ENCODE measurements at places on chromosomes 5 and 9.

- no peak for DNase-seq
These were observed 168.3 kb upstream of the DMAC1 start for GRCh38 chr9:7967851-7968250.

DNA sequence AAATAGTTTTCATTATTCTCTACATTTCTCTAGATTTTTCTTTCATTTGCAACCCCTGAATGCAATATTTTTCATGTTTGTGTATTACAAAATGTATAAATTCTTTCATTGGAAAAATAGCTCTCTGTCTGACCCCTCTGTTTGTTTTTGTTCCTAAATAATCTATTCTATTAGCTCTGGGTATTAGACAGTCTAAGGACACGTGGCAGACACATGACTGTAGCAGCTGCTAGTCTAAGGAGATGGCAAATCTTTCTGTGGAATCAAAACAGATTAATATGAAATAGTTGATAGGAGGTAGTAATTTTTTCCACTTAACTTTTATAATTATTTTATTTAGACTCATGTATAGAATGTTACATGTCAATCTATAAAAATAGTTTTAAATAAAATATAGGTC lies 21.4 kb upstream of the SPATA9 start:
- DNase-seq, result no peak

DNA sequence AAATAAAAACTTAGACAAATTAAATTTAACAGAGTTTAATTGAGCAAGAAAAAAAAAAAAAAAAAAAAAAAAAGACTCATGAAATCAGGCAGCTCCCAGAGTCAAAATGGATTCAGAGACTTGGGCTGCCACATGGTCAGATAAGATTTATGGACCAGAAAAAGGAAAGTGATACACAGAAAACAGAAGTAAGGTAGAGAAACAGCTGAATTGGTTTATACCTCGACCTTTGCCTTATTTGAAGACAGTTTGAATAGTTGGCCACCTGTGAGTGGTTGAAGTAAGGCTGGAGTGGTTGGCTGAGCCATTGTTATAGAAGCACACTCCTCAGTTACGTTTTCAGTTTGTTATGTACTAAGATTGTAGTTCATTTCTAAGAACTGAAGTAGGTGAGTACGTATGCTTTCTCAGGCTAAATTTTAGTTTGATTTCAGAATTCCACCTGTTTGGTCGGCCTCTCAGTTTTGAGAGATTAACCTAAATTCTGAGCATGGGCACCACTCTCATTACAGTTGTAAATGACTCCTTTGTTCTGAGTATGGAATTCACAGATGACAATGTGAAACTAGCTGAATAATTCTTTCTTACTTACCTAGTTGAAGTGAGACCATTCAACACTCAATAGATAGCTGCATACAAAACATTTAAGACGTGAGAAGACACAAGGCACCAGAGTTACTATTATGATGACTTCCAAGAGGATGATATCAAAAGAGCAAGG lies 149.0 kb downstream of the AOPEP start:
- DNase-seq, result no peak

- no peak for DNase-seq
These were observed 118.7 kb upstream of the CCDC112 start for GRCh38 chr5:115415143-115415491.

- DNase-seq, result no peak
These were observed 8.2 kb upstream of the NIPAL4 start for GRCh38 chr5:157451806-157452205.

DNA sequence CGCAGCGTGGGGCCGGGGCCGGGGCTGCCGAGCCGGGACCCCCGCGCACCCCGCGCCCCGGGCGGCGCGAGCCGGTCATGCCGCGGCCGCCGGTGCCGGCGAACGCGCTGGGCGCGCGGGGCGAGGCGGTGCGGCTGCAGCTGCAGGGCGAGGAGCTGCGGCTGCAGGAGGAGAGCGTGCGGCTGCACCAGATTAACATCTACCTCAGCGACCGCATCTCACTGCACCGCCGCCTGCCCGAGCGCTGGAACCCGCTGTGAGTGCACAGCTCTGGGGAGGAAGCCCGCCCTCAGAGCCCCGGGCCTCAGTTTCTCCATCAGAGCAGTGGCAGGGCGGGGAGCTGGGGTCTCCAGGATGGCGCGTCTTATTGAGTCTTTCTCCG lies 335 bp downstream of the GALNT12 start:
- DNase-seq, result no peak

DNA sequence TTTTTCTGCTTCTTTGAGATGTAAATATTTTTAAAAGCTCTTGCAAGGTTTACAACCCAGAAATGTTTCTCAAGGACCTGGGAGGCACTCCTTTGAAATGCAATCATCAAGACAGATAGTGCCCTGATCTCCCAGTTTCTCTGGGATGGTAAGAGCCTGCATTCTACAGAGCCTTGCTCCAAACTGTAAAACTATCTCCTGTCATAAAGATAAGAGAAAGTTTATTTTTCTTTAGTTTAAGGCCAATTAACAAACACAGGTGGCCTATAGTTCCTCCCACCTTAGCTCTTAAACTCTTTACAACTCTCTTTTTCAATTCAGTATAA lies 1231.1 kb upstream of the NUDT12 start:
- no peak for DNase-seq

GRCh38 chr9:93266521-93267001 lies 82.6 kb downstream of the WNK2 start:
- DNase-seq, result no peak

DNA sequence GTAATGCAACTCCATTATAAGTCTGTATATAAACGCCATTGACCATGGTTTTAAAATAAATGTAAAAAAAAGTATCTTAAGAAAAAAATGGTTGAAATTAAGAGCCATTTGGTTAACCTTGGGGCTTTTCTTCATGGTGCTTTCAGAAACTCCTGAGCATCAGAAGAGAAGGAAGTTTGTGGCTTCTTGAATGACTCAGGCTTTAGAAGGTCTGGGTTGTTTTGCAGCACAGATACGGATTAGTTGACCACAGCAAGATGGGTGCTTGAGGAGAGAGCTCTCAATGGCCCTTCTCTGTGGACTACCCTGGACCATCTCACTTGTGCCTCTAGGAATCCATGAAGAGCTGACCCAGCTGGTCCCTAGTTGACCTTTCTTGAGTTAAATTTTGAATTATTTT lies 189.5 kb downstream of the TMEM38B start:
- no peak for DNase-seq

DNA sequence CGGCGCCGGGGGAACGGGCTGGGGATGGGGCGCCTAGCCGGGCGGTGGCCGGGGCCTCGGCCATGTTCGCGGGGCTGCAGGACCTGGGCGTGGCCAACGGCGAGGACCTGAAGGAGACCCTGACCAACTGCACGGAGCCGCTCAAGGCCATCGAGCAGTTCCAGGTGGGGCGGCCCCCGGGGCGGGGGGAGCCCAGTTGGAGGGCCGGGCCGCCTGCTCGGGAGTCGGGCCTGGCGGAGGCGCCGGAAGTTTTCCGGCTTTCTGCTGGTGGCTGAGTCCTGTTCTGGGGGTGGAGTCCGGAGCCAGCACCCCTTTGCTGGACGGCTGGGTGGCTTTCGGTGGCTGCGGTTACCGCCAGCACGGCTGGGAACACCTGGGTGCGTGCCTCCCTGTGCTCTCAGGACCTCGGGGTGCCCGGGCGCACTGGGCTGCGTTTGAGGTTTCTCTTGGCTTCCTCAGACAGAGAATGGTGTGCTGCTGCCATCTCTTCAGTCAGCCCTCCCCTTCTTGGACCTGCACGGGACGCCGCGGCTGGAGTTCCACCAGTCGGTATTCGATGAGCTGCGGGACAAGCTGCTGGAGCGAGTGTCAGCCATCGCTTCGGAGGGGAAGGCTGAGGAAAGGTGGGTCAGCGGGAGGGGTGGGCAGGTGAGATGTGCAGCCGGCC lies 454 bp downstream of the NELFB start:
- no peak for DNase-seq

DNA sequence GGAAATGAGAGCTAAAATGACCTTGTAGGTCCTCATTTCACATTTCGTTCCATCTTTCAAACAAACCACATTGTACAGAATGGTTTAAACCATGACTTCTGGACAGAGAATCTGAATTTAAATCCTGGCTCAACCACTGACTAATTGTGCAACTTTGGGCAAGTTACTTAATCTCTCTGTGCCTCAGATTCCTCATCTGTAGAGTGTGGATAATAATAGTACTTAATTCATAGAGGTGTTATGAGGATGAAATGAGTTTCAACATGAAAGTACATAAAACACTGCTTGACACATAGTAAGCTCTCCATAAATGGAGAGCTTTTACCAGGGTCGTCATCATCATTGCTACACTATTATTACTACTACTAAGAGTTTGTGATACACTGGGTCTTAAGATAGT lies 46.3 kb upstream of the FOXE1 start:
- no peak for DNase-seq

DNA sequence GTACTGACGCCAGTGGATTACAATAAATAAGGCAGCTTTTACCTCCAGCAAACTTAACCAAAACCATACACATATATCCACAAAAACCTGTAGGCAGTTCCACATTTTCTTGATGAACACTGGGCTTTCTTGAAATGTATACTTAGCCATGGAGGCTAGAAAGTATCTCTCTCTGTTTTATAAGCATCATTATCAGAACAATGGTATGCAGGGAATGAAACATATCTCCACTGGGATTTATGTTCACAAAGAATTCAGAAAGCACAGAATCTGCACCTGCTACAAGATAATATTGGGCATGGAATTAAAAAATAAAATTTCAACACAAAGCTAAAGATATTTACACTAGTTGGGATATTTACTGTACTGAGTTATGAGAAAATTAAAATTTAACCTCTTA lies 126.1 kb upstream of the RASA1 start:
- DNase-seq, result no peak

- DNase-seq, result no peak
These were observed 5.7 kb downstream of the NKD2 start for GRCh38 chr5:1014346-1014745.

DNA sequence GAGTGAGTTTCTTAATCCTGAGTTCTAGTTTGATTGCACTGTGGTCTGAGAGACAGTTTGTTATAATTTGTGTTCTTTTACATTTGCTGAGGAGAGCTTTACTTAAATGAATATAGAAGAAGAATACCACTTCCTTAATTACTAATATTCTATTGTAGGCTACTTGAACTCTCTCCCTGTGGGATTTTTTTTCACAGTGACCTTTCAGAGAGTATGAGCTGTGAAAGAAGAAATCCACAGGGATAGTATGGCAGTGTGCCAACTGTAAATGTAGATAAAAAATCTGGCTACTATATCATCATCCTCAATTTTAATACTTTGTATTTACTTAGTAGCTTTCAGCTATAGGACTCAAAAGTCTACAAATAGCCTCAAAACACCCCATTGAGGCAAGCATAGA lies 67.3 kb downstream of the COMMD10 start:
- no peak for DNase-seq

DNA sequence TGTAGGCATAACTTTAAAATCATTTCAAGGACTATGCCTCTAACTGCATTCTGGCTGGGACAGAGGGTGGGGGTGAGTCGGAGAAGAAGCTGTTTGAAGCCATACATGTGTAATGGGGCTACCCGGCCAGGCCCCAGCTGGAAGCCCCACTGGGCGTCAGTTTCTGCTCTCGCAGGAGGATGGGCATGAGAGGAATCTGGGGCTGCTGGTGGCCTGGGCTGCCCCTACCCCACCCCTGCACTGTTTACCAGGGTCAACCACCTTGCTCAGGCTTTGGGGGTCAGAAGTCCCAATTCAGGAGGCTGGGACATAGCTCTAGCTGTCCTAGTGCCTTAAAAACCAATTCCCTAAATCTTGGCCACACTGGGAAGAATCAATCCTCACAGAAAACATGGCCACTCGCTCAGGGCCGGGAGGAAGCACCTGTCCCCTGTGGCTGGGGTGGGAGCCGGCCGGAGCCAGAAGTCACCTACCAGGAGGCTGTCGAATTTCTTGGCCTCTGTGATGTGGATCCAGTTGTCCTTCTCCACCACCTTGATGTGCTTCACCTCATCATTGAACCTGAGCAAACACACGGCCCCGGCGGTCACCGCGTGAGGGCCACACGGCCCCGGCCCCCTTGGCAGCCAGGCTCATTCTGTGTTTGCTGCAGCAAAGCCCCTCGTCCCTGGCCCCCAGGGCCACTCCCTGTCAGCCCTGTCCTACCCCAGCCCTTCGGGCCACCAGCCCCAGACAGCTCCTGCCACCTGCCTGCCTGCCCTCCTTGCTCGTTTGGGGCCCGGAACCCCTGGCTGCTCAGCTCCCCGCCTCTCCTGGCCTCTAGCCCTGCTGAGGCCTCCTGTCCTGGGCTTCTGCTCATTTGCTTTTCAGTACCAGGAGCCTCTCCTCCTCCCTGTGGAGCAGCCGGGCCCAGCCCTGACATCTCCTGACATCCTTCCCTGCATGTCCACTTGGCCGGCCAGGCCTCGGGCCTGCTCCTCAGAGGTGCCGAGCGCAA lies 33.6 kb upstream of the SARDH start:
- no peak for DNase-seq

GRCh38 chr5:151258816-151259215 lies 5.8 kb downstream of the GM2A start:
- no peak for DNase-seq

DNA sequence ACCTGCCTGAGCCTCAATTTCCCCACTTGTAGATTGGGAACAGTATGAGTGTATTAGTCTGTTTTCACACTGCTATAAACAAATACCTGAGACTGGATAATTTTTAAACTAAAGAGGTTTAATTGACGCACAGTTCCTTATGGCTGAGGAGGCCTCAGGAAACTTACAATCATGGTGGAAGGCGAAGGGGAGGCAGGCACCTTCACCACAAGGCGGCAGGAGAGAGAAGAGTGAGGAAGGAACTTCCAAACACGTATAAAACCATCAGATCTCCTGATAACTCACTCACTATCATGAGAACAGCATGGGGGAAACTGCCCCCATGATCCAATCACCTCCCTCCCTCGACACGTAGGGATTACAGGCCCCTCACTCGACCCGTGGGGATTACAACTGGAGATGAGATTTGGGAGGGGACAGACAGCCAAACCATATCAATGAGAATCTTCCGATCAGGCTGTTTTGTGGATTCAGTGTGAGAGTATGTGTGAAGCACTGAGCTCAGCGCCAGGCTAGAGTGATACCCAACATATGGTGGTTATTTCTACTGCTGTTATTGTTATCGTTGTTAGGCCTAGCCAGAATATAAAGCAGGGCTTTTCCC lies 14.6 kb upstream of the LMX1B start:
- no peak for DNase-seq

GRCh38 chr5:87940775-87941174 lies 327.9 kb downstream of the TMEM161B start:
- no peak for DNase-seq

DNA sequence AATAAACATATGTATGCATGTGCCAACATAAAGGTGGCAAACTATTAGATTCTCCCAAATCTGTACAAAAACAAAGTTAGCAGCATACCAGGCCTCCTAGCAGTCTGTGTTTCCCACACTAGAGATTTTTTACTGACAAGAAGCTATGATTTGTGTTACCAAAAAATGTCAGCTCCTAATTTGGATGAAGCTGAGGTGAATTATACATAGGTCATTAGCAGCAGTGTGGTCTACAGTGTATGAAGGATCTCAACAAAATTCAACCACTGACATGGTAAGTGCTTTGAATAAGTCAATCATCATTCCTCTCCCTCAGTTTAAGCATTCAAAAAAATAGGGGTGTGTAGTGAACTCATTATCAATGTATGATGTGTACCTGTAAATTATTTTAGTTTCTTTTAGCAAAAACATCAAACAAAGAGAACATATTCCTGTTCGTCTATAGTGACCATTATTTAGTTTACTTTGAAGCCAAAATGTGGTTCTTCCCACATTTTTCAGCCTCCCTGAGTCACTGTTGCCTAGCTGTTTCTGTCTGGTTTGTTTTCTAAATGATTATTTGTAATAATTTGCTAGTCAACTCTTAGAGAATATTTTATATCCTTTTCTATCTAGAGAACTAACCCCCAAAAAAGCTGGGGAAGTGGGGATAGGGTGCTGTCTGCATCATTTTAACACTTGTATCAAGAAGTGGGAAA lies 52.1 kb upstream of the RGMB start:
- DNase-seq, result no peak

Data from NCI-H1694 (cell line).